ENCODE measurements at places on chromosomes 16 and 17. TPM values are rescaled to one million over a fixed set of nuclear protein-coding genes. Genes with fewer than 3 reads are reported as not detected.

DNA sequence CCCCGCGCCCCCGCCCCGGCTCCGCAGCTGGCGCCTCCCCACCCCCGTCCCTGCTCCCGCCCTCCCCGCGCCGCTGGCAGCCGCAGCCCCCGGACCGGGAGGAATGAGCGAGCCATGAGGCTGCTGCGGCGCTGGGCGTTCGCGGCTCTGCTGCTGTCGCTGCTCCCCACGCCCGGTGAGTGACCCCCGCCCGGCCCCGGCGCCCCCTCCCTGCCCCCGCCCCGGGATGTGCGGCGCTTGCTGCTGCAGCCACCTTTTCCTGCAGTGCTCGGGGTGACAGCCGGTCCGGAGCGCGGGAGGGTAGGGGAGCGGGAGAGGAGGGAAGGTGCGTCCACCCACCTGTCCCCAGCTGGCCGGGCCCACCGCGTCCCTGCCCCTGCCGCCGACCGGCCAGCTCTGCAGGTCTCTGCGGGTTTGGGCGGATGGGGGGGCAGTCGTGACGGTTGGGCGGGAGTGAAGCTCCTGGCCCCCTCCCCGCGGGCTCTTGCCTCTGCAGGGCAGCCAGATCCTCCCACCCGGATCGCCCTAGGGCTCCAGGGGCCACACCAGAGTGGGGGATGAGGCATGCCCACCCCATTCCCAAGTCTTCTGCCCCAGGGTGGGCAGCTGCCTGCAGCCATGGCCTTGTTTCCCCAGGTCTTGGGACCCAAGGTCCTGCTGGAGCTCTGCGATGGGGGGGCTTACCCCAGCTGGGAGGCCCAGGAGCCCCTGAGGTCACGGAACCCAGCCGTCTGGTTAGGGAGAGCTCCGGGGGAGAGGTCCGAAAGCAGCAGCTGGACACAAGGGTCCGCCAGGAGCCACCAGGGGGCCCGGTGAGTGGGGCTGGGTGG is 513 bp downstream of the ADAM11 start:
- no peak overlapping the region for H3K27ac ChIP-seq
- no peak overlapping the region for H3K4me3 ChIP-seq
- H3K36me3 ChIP-seq: no peaks in the 10 kb centered on the region
- no peak for DNase-seq
- peaks cover 43% of the 10 kb centered on the region for H3K27me3 ChIP-seq

DNA sequence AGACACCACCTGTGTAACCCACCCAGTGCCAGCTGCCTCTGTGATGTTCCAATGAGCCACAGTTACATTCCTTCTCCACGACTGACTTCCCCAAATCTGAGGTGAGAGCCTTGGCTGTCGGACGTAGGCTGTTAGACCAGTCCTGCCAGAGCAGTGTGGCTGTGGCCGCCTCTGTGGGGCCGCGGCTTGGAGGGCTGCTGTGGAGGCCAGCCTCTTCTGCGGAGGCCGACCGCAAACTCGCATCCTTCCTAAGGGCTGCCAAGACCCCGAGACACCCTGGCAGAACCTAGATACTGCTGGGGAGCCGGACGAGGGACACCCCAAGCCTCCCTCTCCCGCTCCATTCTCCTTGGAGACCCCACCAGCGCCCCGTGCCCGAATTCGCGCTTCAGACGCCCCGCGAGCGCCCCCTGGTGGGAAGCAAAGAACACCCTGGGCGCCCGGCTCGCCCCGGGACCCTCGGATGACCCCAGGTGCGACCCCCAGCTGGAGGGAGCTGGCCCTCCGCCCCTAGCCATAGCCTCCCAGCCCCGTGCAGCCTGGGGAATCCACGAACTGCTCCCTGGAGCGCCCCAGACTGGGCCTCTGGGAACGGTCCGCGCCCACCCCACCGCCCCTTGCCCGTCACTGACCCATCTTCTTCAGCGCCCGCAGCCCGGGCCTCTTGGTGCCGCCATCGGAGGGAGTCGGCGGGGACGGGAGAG is 547 bp downstream of the PLCD3 start:
- H3K27me3 ChIP-seq: no peaks in the 10 kb centered on the region
- H3K4me1 ChIP-seq: peaks cover 12% of the 10 kb centered on the region
- peak overlapping the region; percentile 59 for H3K4me3 ChIP-seq

GRCh38 chr16:28218109-28218508 is 6.3 kb upstream of the XPO6 start:
- peak; percentile 52 for DNase-seq
- H3K4me3 ChIP-seq: no peak overlapping the region
- H3K36me3 ChIP-seq: no peaks in the 10 kb centered on the region
- H3K27ac ChIP-seq: peak overlapping the region; percentile 80

DNA sequence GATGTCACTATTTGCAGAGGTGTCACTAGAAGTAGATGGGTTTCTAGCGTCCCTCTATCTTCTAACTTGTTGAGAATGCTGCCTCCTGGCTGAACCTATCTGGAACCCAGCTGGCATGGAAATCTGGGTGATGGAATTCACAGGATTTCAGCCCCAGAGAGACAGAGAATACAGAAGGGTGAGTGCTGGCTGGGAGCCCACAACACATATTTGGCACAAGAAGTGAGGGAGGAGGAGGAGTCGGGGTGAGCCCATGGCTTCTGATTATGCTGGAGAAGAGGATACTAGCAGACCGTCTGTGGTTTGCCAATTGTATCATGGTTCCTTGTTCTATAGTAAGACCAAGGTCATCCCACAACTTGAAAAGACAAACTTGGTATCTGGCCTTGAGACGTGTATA is 557.8 kb upstream of the SALL1 start:
- DNase-seq: no peak
- no peaks in the 10 kb centered on the region for H3K4me1 ChIP-seq
- H3K27ac ChIP-seq: no peak overlapping the region
- H3K4me3 ChIP-seq: no peak overlapping the region
- H3K36me3 ChIP-seq: no peaks in the 10 kb centered on the region

DNA sequence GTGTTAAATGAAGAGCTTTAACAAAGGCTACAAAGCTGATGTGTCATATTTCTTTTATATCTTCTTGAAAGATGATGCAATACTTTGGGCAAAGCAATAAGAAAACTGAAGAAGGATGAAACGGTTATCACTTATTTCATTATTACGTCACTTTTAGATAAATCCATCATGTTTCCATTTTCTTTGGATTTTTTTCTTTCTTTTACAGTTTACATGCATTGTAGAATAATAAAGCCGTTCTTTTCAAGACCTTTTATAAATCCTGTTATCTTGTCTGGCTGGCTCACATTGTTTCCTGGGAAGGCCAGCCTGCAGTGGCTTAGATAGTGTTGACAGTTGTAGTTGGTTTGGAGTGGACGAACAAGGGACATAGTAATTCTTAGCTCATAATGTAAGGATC is 28.9 kb downstream of the TANC2 start:
- H3K4me1 ChIP-seq: peaks cover 18% of the 10 kb centered on the region
- H3K27ac ChIP-seq: no peak overlapping the region
- DNase-seq: no peak

DNA sequence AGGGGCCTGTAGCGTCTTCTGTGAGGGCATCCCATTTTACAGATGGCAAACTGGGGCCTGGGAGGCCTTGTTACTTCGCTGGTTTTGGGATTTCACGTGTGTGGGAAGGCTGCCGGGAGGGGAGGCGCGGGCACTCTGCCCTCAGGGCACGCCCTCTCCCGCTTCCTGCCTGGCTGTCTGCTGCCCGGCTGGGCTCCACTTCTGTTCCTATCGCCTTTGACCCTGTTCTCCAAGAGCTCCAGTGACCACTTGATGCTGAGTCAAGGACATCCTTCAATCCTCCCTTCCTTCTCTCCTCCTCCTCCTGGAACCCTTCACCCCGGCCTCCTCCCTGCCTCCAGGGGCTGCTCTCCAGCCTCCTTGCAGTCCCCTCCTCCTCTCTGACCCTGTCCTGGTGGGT is 16.0 kb downstream of the SPNS3 start:
- H3K36me3 ChIP-seq: no peaks in the 10 kb centered on the region
- H3K4me1 ChIP-seq: no peaks in the 10 kb centered on the region
- no peaks in the 10 kb centered on the region for H3K27me3 ChIP-seq
- no peak overlapping the region for H3K27ac ChIP-seq

DNA sequence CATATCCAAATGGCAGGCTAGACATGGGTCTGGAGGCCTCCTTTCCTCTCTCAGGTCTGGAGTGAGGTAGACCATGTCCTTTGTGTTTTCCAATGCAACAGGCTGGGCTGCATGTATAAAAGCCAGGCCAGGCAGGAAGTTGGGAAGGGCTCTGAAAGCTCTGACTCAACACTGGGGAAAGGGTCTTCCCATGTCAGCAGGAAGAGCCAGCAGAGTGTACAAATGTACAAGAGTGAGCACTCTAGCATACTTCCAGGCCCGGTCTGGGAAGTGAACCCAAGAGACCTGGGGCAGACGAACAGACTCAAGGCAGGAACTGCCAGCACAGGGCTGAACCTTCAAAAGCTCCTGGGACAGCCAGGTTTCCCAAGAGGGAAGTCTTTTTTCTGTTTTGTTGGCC is 7.0 kb downstream of the ATPAF2 start:
- no peaks in the 10 kb centered on the region for H3K27me3 ChIP-seq
- H3K36me3 ChIP-seq: no peaks in the 10 kb centered on the region
- no peak overlapping the region for H3K4me3 ChIP-seq

Gene JUP
- 4.7 TPM for total RNA-seq

DNA sequence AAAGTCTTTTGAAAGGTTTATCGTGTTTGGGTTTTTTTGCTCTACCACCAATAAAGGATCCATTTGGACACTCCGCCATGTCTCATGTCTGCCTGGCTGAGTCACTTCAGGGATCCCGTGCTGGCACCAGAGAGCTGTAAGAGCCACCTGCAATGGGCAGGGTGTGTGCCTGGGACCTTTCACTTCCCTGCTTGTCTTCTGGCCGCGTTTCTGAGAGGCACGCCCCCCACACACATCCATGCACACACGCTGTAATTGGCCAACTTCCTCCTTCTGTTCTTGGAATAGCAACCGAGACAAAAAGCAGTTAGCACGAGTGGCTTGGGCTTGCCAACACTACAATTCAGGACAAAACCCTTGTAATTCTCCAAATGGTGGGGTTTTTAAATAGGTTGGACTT is 9.8 kb upstream of the SOST start:
- H3K27me3 ChIP-seq: no peaks in the 10 kb centered on the region
- H3K4me1 ChIP-seq: peaks cover under 1% of the 10 kb centered on the region
- H3K36me3 ChIP-seq: peaks cover 4% of the 10 kb centered on the region
- H3K27ac ChIP-seq: no peak overlapping the region

GRCh38 chr17:34269969-34270368 is at the start of gene CCL7:
CCL7 (plus strand) TSS chr17:34270221; CDS start chr17:34270291, 70 bp downstream.
- no peak within 1 kb of the TSS for H3K27ac ChIP-seq
- H3K4me3 ChIP-seq: no peak within 1 kb of the TSS
- H3K4me1 ChIP-seq: no peaks in the 10 kb centered on the region
- no peaks in the 10 kb centered on the region for H3K36me3 ChIP-seq
- peaks cover 61% of the 10 kb centered on the region for H3K27me3 ChIP-seq

Gene CMIP
- total RNA-seq: 41.5 TPM

DNA sequence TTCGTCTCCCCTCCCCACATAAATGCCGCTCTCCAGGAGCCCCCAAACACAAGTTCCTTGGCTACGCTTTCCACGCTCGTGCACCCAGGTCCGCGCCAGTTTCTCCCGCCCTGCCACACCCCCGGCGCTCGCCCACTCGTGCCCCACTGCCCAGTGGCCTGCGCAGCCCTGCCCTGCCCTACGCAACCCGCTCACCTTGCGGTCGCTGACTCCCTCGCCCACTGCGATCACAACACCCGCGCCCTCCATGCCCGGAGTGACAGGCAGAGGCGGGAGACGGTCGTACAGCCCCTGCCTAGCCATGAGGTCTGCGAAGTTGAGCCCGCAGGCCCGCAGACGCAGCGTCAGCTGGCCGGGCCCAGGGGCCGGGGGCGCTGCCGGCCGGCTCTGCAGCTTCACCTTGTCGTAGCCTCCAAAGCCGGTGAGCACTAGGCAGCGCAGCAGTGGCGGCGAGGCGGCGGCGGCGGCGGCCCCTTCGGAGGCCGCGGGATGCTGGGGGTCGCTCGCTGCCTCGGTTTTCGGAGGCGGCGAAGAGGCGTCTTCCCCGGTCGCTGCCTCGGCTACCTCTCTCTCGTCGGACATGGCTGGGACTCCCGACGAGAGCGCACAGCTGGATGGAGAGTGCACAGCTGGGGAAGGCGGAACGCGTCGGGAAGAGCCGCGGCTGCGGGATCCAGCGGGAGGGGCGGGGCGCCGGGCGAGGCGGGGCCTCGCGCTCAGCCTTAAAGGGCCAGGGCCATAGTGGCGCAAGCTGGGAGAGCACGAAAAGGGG is at the start of gene VAT1:
VAT1 (minus strand) TSS at position 645 of the 772 bp plus-strand sequence; CDS start at position 582, 63 bp downstream.
- peak; percentile 62 for DNase-seq
- no peaks in the 10 kb centered on the region for H3K27me3 ChIP-seq
- peak within 1 kb of the TSS; percentile 86 for H3K27ac ChIP-seq
- H3K36me3 ChIP-seq: no peaks in the 10 kb centered on the region
- peak within 1 kb of the TSS; percentile 93 for H3K4me3 ChIP-seq
- H3K4me1 ChIP-seq: peaks cover 56% of the 10 kb centered on the region

GRCh38 chr17:72146371-72146770 is 25.6 kb downstream of the SOX9 start:
- no peak overlapping the region for H3K27ac ChIP-seq
- no peaks in the 10 kb centered on the region for H3K36me3 ChIP-seq
- no peaks in the 10 kb centered on the region for H3K4me1 ChIP-seq
- no peak for DNase-seq

GRCh38 chr17:73546770-73547536 is 97.3 kb downstream of the SDK2 start:
- H3K4me3 ChIP-seq: no peak overlapping the region
- H3K36me3 ChIP-seq: peaks cover 2% of the 10 kb centered on the region
- H3K4me1 ChIP-seq: peaks cover 32% of the 10 kb centered on the region
- no peak for DNase-seq

- peak overlapping the region; percentile 68 for H3K4me3 ChIP-seq
- peak overlapping the region; percentile 98 for H3K27ac ChIP-seq
- H3K36me3 ChIP-seq: peaks cover 91% of the 10 kb centered on the region
- peaks cover 55% of the 10 kb centered on the region for H3K4me1 ChIP-seq
These were observed 22.3 kb downstream of the USP36 start for GRCh38 chr17:78818152-78818846.

- no peaks in the 10 kb centered on the region for H3K27me3 ChIP-seq
- H3K36me3 ChIP-seq: peaks cover 58% of the 10 kb centered on the region
- no peak overlapping the region for H3K27ac ChIP-seq
These were observed 2.8 kb downstream of the ATXN1L start for GRCh38 chr16:71848622-71849021.

Gene BIRC5
- not detected for total RNA-seq

Gene CBX8
- total RNA-seq: 2.0 TPM

GRCh38 chr16:1345651-1346421 is 5.8 kb downstream of the TSR3 start:
- no peak overlapping the region for H3K27ac ChIP-seq
- no peak overlapping the region for H3K4me3 ChIP-seq
- H3K36me3 ChIP-seq: no peaks in the 10 kb centered on the region
- H3K4me1 ChIP-seq: peaks cover 17% of the 10 kb centered on the region

GRCh38 chr17:53635444-53635843 is 187.3 kb upstream of the KIF2B start:
- H3K4me1 ChIP-seq: no peaks in the 10 kb centered on the region
- no peak for DNase-seq
- H3K27me3 ChIP-seq: no peaks in the 10 kb centered on the region
- H3K27ac ChIP-seq: no peak overlapping the region

GRCh38 chr17:35795007-35795870 is at the start of gene MMP28:
MMP28 (minus strand) TSS chr17:35795641; CDS start chr17:35795377, 264 bp downstream.
- H3K27ac ChIP-seq: no peak within 1 kb of the TSS
- H3K4me3 ChIP-seq: peak within 1 kb of the TSS; percentile 85
- H3K27me3 ChIP-seq: peaks cover 8% of the 10 kb centered on the region
- no peaks in the 10 kb centered on the region for H3K36me3 ChIP-seq
